ENCODE measurements at places on chromosomes 4 and X. TPM values are rescaled to one million over a fixed set of nuclear protein-coding genes. Genes with fewer than 3 reads are reported as not detected.

Gene GAGE1
- not detected for total RNA-seq

Gene STARD8
- total RNA-seq = 0.96 TPM

DNA sequence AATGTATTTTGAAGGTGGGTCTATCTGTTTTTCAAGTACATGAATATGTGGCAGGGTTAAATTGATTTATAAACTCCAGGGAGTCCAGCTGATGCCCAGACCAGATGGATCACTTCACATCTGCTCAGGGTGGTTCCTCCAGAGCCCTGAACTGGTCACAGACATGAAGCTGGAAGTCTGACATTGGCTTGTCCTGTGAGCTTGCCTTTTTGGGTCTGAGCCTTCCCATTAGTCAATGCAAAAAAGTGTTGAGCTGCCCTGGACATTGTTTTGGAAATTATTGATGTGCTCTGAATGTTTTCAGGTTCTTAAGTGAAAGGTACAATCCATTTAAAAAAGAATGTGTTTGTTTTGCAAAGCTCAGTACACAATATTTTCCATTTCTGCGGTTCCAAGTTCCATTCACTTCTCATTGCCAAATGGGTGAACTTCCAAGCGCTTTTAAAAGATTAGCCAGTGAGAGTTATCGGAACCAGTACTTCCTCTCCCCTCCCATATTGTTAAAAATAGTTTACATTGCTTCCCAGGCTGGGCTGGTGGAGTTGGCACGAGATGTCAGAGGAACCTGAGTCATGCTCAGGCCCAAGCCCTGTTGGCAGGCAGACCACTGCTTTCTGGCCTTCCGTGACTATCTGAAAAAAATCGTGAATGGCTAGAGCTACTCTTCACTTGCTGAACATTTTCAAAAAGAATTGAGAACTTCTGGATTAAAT, 52.1 kb downstream of the PDGFRA start:
- peak; percentile 84 for ATAC-seq

GRCh38 chr4:105283501-105283900, 136.8 kb downstream of the TET2 start:
- no peak for ATAC-seq

Gene TEX13C
- not detected for total RNA-seq

DNA sequence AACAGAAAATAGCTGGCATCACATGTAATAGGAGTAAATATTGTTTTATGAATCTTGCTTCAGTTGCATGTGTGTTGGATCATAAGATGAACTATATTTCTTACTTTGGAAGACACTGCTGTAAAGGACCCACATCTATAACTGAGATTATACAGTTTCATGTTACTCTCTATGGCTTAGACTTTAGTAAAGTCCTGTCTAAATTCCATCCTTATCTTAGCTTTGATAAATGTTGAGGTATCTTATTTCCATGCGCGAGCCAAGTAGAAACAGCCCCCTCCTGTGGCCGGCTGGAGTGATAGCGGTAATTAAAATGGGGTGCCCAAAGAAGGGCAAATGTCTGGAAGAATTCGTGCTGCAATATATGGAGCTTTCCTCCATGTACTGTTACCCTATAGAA, 43.0 kb downstream of the CCDC158 start:
- ATAC-seq = peak; percentile 29

Gene ANK2
- 1.6 TPM for total RNA-seq

GRCh38 chr4:151854731-151855130, 93.9 kb upstream of the GATB start:
- no peak for ATAC-seq

Gene SPATA4
- not detected for total RNA-seq

DNA sequence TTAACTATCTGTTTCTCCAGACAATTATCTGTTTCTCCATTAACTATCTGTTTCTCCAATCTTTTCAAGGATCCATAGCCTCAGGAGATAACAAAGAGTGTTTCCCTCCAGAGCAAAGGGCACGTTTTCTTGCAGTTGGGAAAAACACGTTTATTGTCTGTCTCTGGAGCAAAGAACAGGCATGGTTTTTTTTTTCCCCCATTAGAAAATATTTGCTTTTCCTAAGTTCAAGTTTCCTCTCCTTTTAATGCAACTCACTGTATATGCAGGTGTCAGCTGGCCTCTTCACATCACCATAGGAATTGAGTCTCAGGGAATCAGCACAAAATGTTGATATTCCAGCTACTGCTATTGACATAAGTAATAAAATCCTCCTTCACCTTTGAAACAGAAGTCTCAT, 984.4 kb downstream of the RAB28 start:
- ATAC-seq = no peak
